ENCODE measurements at places on chromosomes 4 and X.

DNA sequence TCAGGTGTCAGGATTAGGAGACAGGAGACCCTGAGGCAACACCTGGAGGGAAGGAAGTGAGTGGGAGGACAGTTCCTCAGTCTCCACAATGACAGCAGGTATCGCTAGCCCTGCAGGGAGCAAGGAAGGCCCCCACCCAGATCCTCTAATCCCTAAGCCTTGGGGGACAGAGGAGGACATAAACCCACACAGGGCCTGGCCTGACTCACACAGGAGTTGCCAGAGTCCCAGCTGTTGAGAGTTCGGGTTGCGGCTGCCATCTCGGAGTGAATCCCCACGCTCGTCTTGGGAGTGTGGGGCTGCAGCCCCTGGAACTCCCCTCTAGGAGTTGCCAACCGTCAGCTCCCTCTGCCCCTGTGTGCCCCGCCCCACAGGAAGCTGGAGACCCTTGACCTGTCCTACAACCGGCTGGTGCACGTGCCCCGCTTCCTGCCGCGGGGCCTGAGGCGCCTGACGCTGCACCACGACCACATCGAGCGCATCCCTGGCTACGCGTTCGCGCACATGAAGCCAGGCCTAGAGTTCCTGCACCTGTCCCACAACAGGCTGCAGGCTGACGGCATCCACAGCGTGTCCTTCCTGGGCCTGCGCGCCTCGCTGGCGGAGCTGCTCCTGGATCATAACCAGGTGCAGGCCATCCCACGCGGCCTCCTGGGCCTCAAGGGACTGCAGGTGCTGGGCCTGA, 9.2 kb upstream of the BGN start:
- no peak for DNase-seq

DNA sequence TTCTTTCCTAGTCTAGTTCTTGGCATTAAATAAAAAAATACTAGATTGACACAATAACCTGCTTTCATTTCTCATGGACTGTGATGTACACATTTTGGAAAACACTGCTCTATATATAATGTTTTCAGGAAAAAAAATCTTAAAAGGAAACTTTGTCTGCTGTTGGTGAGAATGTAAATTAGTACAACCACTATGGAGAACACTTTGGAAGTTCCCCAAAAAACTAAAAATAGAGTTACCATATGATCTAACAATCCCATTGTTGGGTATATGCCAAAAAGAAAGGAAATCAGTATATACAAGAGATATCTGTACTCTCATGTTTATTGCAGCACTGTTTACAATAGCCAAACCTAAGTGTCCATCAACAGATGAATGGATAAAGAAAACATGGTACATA, 202.3 kb downstream of the PPP3CA start:
- DNase-seq, result no peak

GRCh38 chr4:97978791-97979488, 164.3 kb downstream of the STPG2 start:
- DNase-seq, result no peak

- DNase-seq, result no peak
These were observed 34.2 kb upstream of the MAGEA8 start for GRCh38 chrX:149846789-149847188.

GRCh38 chr4:83603129-83603528, 67.2 kb downstream of the GPAT3 start:
- no peak for DNase-seq

- no peak for DNase-seq
These were observed 71.3 kb upstream of the STS start for GRCh38 chrX:7076245-7076661.

DNA sequence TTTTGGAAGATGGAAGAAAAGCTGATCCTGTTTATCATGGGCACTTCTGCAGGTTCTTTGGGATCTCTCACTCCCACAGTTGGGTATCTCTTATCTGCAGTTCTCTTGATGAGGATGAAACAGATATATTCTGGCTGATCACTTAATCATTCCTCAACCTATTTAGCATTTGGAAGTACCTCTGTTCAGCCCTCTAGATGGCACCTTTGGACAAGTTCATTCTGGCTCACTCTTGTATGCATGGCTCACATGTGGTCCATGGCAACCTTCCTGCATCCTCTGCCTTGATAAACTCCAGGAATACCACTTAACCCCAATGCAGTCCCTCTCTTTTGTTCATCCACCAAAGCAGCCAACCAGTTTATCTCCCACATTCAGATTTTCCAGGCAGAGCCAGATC, 74.2 kb downstream of the SMARCA5 start:
- DNase-seq, result no peak

- no peak for DNase-seq
These were observed 65.3 kb downstream of the CLCN5 start for GRCh38 chrX:49987651-49988050.

GRCh38 chrX:15856222-15856587, 1.6 kb upstream of the AP1S2 start:
- DNase-seq, result no peak

- no peak for DNase-seq
These were observed 127.6 kb downstream of the CDS1 start for GRCh38 chr4:84710548-84710947.

DNA sequence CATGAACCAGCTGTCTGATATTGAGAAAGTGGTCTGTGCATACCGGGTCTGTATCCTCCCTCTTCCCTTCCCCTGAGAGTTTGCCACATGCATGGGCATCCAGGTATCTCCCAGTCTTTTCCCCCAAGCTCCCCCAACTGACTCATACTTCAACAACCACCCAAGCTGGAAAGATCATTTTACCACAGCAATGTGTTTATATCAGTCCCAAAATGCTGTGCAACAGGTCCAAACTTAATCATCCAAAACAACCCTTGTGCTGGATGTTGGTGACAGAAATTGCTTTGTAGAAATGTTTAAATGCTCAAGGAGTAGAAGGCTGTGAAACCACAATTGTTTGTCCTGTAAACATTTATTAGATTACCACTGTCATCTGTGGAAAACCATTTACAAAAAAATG, 286.8 kb upstream of the KLF3 start:
- DNase-seq, result no peak

DNA sequence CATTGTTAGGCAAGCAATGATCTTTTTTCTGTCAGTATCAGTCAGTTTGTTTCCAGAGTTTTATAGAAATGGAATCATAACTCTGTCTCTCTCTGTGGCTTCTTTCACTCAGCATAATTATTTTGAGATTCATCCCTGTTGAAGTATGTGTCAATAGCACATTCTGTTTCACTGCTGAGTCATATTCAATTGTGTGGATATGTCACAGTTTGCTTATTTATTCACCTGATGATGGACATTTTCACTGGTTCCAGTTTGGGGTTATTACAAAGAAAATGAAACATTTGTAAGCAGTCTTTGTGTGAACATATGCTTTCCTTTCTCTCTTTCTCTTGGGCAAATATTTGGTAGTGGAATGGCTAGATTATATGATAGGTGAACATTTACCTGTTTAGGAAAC, 10.2 kb upstream of the ZNF718 start:
- no peak for DNase-seq

- no peak for DNase-seq
These were observed 218.0 kb downstream of the PRDM5 start for GRCh38 chr4:120704538-120704937.

DNA sequence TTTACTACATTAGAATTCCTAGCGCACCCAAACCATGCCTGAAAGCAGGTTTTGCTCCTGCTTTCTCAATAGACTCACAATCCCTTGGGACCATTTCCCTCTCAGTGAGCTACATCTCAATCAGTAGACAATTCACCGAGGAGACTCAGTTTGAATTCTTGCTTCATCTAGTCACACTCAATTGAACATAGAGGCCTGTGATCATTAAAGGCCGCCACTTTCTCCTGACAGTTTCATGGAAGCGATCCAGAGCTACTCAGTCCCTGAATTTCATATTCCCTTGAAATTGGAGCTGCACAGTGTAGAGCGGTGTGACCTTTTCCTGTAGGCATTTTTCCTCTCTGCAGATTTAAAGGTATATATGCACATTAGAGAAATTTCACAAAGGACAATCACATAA, 193.9 kb upstream of the SPOCK3 start:
- no peak for DNase-seq

DNA sequence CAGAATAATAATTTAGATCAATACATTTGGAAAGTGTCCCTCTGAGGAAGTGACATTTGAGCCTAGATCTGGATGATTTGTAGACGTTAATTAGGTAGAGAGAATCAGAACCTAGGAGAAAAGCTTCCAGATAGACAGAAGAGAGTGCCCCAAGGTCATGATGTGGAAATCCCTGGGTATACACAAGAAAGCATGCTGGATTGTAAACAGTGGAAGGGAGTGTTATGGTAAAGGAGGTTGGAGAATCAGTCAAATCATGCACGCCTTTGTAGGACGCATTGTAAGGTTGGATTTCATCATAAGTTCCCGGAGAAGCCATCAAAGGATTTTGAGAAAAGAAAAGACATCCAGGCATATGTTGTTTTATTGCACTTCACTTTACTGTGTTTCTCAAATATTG, 156.3 kb downstream of the PARM1 start:
- no peak for DNase-seq

DNA sequence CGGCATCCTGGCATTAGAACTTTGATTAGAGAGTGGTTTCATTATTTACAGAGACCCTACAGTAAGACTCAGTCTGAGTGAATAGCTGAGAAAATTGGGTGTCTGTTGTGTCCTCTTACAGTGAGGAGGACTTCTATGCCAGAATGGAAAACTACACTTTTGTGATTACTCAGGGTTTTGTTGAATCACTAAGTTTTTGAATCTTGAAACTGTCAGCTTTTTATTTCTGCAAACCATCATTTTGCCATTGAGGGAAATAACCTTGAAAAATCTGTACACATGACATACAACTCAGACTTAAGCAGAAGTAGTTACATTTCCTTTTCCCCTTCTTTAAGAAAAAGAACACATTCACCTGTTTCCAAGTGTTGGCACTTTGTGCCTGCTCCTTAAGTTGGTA, 117.6 kb upstream of the RASGEF1B start:
- DNase-seq, result no peak

GRCh38 chr4:189445613-189446012, 495.1 kb upstream of the FRG1 start:
- DNase-seq, result no peak

DNA sequence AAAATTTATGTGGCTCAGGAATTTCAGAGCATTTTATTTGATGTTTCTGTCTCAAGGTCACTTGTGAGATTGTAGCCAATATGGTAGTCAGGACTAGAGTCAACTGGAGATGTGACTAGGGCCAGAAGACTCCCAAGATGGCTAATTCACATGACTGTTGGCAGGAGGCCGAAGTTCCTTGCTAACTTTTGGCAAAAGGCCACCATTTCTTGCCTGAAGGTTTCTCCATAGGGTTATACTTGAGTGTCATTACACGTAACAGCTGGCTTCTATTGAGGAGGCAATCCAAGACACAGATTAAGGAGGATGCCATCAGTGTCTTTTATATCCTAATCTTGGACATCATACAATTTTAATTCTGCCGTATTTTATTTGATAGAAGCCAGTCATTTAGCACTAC, 162.3 kb upstream of the MAOA start:
- DNase-seq, result no peak

- no peak for DNase-seq
These were observed 14.9 kb downstream of the SNX12 start for GRCh38 chrX:71053217-71053621.

- no peak for DNase-seq
These were observed 216.9 kb downstream of the EPHA5 start for GRCh38 chr4:65453398-65453797.

GRCh38 chrX:123817288-123817894, 42.5 kb upstream of the XIAP start:
- no peak for DNase-seq

- DNase-seq, result no peak
These were observed 46.5 kb downstream of the REPS2 start for GRCh38 chrX:16992951-16993350.

- DNase-seq, result no peak
These were observed 34.2 kb downstream of the ARHGEF9 start for GRCh38 chrX:63750811-63751210.

DNA sequence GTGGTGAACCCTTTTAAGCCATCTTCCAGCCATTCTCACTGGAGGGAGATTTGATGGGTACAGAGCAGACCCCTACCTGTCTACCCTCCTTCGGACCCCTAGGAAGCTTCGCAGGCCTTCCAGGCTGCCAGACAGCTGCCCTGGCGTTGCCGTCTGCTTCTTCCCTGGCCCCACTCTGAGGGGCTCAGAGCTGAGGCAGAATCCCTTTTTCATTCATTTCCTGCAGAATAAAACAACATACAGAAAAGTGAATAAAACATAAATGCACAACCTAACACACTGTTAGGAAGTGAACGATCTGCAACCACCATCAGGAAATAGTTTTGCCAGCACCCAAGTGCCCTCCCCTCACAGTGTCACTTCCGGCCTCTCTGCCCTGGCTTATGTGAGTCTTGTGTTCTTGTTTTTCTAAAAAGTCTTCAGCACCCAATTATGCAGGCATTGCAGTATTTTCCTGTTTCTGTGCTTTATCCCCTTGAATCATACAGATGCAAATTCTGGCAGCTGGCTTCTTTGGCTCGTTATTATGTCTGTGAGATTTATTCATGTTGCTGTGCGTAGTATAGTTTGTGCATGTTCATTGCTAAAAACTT, 5.6 kb upstream of the ADD1 start:
- DNase-seq, result peak; percentile 58

DNA sequence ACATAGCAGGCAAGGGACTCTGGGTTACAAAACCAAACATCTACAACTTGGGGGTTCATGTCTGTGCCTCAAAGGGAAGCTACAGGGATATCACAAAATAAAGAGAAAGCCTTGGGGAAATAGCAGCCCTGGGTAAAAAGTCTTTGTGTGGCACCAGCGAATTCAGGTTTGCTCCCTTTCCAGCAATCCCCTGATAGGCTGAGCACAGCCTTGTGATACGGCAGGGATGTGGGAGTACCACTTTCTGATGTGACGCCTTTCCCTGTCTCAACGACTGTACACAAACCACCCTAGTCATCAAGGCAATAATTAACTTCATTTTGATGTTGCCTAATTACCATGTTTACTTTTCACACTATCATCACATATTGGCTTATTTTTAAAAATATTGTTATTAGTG, 164.9 kb downstream of the LDB2 start:
- DNase-seq, result no peak

- DNase-seq, result no peak
These were observed 26.2 kb downstream of the DLG3 start for GRCh38 chrX:70470850-70471289.

DNA sequence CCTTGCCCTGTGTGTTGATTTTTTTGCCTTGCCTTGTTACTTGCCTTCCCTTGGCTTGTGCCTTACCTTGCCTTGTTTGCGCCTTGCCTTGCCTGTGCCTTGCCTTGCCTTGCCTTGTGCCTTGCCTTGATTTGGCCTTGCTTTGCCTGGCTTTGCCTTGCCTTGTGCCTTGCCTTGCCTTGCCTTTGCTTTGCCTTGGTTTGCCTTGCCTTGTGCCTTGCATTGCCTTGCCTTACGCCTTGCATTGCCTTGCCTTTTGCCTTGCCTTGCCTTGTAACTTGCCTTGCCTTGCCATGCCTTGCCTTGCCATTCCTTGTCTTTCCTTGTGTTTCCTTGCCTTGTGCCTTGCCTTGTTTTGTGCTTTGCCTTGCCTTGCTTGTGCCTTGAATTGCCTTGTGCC, 94.6 kb downstream of the TAB3 start:
- DNase-seq, result no peak

DNA sequence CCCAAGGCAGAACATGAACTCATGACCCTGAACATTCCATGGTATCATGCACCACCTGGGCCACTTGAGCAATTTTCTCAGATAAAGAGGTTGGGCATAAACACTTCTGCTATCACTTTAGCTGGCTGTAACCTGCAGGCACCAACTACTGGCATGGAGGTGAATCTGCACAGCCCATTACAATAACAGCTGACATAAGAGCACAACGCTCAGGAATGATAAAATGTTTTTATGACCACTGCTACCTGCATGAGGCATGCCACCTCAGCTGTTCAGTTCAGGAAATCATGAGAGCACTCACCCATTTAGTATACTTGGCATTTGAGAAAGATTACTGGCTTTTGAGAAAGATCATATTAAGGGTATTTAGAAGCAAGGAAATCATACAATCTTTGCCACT, 85.7 kb upstream of the SPIN4 start:
- DNase-seq, result no peak
